ENCODE measurements at places on chromosomes 3 and 15. TPM values are rescaled to one million over a fixed set of nuclear protein-coding genes. Genes with fewer than 3 reads are reported as not detected.

GRCh38 chr15:72365844-72366243, 10.0 kb downstream of the HEXA start:
- no peak for DNase-seq

GRCh38 chr3:119395923-119396358, 67.5 kb downstream of the TMEM39A start:
- DNase-seq, result no peak

DNA sequence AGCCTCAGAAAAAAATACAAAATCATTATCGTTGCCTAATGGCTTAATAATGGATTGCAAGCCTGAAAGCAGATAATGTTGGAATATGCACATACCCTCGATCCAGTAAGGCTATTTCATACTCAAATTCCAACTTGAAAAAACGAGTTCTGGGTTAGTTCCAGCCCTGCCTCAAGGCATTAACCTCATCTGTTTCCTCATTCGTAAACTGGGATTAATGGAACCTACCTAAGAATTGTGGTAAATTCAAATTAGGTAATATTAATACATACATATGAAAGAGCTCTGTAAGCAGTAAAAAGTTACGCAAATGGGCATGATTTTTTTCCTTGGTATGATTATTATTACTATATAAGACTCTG, 107.5 kb downstream of the SRGAP3 start:
- no peak for DNase-seq

DNA sequence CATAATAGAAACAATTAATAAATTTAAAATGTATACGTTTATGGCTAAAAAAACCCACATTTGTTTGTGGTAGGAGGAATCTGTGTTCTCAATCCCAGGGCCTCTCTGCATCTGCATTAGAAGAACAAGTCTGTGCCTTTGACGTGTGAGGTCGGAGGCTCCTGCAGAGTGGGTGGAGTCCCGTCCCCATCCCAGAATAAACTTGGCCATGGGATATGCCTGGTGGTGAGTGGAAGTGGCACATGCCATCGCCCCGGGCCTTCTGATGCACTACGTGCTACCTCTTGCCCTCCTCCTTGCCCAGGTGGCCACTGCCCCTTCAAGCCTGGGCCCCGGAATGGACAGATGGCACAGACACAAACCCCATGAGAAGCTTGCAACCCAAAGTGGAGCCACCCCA, 131.1 kb upstream of the NSMCE3 start:
- no peak for DNase-seq

DNA sequence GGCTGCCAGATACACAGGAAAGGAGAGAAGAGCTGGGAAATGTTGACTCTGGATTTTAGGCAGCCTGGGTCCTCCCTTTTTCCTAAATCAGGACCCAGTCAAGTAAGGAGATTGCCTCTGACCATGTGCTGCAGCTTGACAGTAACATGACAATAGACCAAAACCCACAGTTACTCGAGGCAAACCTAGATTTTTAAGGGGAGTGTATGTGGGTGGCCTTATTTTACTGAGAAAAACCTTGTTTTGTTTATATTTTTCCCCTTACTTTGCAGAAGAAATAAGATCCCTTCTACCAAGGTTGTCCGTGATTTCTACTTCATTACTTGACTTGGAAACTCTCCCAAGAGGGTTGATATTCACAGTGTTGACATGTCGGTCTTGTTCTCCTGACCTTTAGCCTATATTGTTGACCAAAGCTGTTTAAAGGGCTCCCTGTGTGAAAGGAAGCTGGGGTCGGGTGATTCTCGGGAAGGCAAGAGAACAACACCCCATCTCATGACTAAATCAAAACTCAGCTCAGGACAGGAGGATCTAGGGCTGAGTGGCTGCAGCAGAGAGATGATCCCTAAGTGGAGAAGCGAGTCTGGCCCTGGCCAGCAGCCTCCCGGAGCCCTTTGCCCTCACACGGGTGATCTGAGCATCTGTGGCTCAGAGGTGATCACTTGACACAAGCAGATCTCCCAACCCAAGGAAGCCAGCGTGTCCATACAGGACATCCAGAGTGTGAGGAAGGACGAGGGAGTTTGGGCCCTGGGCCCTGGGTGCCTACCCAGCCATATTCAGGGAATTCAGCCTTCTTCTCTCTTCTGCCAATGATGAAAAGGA, 31.0 kb upstream of the SLCO2A1 start:
- no peak for DNase-seq

The C2CD4B gene
- not detected for polyA plus RNA-seq

DNA sequence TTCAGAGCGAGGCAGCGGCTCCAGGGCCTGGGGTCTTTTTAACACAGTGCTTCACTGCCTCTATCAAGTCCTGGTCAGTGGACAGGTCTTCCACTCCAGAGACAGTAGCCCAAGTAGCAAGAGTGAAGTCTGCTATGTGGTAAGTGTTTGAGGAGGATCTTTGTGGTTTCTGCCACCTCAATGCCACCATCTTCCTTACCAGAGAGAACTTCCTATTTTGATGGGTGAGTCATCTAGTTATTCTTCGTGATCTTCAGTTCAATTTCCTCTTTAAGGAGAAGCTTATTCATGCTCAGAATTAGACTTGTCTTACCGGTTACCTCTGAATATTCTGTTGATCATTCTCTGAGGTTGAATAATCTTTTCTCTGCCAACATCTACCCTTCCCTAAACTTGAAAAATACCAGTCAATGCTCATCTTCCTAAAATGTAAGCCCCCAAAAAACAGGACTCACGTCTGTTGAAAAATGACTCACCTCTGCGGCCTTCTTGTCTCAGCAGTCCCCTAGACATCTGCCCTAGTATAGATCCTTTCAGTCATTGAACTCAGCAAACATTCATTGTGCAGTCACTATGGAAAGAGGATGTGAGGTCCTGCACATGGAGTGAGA, 32.2 kb upstream of the BCL6 start:
- no peak for DNase-seq

GRCh38 chr15:62457100-62457499, 292.0 kb upstream of the C2CD4B start:
- no peak for DNase-seq

DNA sequence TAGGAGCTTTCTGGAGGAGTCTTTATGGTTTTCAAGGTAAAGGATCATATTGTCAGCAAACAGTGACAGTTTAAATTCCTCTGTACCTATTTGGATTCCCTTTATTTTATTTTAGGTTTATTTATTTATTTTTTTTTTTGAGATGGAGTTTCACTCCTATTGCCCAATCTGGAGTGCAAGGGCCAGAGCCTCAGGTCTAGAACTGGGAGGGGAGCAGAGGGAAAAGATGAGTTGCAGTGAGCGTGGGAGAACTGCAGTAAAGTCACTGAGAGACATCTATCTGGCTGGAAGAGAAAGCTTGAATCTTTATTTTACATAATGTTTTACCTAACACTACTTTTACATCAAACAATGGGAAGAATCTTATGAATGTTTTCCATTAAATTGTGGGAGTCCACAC, 49.5 kb upstream of the GK5 start:
- DNase-seq, result no peak

- DNase-seq, result no peak
Observed at GRCh38 chr15:38068626-38069391, 134.4 kb downstream of the TMCO5A start.

DNA sequence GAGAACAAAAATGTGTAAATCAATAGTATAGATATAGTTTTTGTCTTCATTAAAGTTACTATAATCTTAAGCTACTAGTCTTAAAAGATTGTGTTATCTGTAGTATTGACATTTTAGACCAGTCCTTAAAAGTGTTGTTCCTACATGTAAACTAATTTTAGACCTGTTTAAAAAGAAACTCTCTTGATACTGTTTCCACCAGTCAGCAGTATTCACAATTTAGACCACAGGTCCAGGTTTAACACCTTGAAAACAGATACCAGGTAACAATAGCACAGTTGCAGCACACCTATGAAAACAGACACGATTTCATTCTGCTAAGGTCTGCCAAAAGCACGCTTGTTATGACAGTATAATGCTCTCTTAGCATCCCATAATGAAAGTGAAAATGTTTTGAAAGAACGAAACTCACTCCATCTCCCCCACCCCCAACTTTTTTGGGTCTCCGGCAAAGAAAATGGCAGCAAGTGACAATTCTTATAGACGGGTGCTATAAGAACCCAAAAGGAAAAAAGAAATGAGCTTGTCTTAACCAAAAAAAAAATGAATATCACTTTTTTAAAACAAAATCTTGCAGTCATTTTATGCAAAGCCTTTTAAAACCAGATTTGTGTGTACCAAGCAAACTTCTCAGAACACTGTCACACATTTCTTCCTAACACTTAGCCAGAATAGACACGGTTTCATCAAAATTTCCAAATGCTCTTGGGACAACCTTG, 1.6 kb downstream of the EIF4E3 start:
- no peak for DNase-seq

The STAB1 gene
- 0.01 TPM for polyA plus RNA-seq

DNA sequence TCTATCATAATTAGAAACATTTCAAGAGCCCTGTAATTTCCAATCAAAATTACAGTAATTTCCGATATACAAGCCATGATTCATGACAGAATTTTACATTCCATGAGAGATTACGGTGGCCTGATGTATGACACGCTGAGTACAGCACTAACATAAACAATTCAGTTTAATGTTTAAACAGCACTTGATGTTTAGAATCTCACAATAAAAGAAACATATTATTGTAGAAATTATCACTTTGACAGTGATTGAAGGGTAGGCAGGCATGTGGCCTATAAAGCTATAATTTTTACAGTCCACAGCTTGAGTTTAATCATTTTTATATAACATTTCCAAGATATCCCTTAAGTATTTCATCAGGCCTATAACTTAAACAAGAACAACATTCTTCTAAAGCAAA, 48.5 kb downstream of the SATB1 start:
- no peak for DNase-seq

DNA sequence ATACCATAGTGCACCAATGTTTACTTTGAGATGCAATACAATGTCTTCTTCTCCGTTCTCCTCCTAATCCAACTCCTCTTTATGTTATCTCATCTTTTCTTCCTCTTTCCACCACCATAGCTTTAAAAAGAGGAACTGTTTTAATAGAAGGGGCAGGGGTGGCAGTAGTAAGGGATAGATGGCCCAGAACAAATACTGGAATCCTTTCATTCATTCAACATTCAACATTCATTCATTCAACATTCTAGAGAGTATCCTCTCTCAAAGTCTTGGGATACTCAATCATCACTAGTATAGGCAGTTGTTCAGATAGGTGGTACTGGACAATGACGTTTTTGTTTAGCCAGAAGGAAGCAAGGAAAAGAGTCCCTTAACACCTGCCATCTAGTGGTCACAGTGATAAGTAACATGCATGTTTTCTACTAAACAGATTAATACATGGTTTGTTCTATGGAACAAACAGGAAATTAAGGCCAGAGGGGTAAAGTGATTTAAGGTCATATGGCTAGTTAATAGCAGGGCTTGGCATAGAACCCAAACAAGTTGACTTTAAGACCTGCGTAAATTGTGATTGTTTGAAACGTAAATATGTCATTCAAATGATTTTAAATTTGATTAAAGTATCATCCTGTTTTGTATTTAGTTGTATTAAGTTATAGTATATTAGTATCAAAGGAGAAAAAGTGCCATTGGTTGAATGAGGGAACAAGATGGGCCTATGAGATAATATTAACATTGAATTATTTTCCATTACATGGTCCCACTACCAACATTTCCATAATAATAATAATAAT, 26.9 kb upstream of the EHHADH start:
- no peak for DNase-seq

DNA sequence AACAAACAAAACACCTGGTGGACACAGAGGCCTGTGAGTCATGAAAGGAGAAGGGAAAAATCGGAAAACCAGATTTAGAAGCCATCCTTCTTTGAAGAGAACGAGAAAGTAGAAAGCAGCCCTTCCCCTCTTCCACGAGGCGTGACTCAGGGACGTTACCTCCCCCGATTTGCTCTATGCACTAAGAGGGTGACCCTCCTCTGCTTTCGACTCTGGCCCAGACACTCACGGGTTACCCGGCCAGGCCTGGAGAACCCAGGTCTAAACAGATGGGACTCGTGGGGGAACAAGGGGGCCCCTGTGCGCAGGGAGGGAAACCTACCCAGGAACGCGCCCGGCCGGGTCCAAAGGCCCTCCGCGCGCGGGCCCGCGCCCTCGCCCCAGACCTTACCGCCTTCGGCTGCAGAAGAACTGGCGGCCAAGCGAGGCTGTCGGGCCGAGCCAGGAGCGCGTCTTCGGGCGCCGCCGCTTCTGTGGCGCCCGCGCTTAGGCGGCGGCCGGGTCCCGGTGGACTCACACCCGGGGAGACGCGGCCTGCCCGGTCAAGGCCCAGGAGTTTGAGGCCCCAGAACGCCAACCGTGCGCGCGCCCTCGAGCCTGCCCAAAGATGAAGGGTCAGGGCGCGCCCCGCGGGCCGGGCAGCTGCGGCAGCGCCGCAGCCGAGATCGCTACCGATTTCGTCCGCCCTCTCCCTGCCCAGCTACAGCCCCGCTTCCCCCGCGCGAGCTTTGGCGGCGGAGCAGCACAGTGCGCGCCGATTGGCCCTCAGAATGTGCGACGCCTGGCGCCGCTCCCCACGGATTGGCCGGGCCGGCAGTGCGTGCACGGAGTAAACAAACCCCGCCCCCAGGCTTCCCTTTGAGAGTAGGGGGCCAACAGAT, at the start of gene TFDP2:
Gene TFDP2, minus strand, starts transcription at position 753 of the 881 bp plus-strand sequence. CDS start 47,795 bp downstream, outside the sequence.
- peak; percentile 30 for DNase-seq

- DNase-seq, result no peak
Observed at GRCh38 chr15:44243141-44243540, 45.4 kb upstream of the GOLM2 start.

DNA sequence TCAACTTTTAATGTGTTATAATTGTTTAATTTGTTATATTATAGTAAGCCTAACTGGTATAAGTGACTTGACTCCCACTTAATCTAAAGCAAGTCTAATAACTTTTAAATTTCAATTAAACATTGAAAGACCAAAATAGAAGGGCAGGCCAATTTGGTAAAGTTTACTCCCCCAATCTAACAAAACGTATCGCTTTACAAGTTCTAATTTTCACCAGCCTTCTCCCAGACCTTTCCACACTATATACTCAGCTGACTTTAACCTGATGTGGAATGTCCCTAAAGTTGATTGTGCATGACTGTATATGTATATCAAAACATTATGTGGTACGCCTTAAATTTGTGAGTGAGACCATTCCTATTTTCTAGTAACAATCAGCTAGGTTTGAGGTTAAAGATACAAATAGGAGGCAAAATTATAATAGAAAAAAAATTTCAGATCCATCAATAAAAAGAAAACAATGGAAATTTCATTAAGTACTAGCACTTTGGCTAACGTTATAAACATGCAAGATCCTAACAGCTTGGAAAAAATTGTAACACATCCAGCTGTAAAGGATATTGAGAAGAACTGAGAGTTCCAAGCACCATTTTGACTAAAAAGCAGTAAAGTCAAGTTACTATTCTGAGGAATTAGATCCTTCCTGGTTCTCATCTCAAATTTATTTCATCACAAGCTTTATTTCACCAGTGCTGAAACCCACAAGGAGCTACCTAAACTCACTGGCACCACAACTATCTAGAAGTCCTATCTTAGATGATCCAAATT, 199.5 kb downstream of the ERC2 start:
- no peak for DNase-seq

- no peak for DNase-seq
Observed at GRCh38 chr15:70702584-70702983, 60.8 kb downstream of the UACA start.

GRCh38 chr15:25860885-25861866, 2.0 kb downstream of the ATP10A start:
- DNase-seq, result no peak

GRCh38 chr15:26146202-26146601, 283.1 kb upstream of the ATP10A start:
- no peak for DNase-seq

- no peak for DNase-seq
Observed at GRCh38 chr3:120438665-120439370, 12.0 kb downstream of the FSTL1 start.

Measured in BJ (cell line).